Foreskin melanocyte (primary cell): ENCODE measurements at places on chromosomes 5 and 9.

- DNase-seq: no peak
Observed at GRCh38 chr9:133143639-133144141, 20.0 kb downstream of the GBGT1 start.

DNA sequence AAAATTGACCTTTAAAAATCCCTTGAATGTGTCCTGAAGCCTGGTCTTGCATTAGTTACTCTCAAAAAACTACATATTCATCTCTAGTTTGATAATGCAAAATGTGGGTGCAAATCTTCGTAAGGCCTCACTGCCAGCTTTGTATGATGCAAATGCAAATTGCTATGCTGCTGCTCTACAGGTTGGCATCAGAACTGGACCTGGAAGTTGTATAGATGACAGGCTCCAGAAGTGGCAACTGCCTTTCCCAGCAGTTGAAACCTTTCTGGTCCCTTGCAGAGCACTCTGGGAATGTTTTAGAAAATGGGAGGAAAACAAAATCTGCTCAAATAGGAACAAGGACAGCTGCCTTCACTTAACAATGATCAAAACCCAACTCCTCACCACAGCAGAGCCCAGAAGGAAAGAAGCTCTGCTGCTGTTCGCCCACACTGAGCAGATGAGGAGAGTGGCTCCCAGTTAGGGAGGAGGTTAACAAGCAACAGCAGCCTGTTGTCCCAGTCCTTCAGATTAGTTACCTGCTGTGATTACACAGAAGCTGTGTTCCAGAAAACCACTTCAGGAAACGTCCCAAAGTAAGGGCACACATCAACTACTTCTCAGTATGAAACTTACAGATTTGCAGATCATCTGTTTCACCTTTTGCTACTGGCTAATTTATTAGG lies 93.5 kb downstream of the PLPP1 start:
- DNase-seq: no peak

DNA sequence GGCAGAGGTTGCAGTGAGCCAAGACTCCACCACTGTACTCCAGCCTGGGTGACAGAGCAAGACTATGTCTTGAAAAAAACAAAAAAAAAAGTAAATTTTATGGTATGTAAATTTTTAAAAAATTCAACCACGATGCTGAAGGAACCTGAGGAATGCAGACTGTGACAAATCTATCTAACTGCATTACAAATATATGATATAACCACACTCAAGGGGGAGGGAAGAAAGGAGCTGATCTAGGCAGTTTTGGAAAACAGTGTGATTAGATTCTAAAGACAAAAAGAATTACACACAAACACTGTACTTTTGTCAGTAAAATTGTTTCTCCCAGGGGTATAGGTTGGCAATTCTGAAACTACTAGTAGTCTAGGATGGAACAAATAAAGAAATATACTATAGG lies 17.0 kb downstream of the LARS1 start:
- no peak for DNase-seq

DNA sequence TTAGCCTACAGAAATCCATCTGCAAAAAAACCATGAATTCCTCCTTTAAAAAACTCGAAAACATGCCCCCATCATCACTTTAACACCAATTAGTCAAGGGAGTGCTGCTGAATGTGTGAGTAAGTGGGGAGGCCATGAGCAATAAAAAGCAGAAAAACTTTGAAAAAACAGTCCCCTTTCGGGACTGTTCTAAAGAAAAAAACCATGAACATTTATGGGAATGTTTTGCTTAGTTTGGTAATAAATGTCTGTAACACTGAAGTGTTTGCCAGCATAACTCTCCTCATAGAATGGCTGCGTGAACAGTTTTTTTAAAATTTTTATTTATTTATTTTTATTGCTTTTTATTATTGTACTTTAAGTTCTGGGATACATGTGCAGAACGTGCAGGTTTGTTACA lies 99.4 kb upstream of the TARS1 start:
- DNase-seq: no peak

GRCh38 chr9:76289042-76289441 lies 105.2 kb downstream of the RFK start:
- DNase-seq: no peak

GRCh38 chr5:78778538-78778937 lies 130.0 kb upstream of the LHFPL2 start:
- no peak for DNase-seq

DNA sequence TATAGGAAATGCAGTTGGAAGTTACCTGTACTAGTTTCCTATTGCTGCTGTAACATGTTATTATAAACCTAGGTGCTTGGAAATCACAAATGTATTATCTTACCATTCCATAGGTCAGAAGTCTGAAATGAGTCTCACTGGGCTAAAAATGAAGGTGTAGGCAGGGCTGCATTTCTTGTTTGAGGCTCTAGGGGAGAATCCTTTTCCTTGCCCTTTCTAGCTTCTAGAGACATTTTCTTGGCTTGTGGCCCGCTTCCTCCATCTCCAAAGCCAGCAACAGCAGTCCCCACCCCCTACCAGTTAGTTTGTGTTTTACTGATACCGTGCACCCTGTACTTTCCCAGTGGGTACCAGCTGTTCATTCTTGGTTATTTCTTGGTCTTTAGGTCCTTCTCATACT lies 153.3 kb downstream of the SLF1 start:
- DNase-seq: no peak

GRCh38 chr9:78828521-78828920 lies 531.6 kb downstream of the PSAT1 start:
- no peak for DNase-seq

DNA sequence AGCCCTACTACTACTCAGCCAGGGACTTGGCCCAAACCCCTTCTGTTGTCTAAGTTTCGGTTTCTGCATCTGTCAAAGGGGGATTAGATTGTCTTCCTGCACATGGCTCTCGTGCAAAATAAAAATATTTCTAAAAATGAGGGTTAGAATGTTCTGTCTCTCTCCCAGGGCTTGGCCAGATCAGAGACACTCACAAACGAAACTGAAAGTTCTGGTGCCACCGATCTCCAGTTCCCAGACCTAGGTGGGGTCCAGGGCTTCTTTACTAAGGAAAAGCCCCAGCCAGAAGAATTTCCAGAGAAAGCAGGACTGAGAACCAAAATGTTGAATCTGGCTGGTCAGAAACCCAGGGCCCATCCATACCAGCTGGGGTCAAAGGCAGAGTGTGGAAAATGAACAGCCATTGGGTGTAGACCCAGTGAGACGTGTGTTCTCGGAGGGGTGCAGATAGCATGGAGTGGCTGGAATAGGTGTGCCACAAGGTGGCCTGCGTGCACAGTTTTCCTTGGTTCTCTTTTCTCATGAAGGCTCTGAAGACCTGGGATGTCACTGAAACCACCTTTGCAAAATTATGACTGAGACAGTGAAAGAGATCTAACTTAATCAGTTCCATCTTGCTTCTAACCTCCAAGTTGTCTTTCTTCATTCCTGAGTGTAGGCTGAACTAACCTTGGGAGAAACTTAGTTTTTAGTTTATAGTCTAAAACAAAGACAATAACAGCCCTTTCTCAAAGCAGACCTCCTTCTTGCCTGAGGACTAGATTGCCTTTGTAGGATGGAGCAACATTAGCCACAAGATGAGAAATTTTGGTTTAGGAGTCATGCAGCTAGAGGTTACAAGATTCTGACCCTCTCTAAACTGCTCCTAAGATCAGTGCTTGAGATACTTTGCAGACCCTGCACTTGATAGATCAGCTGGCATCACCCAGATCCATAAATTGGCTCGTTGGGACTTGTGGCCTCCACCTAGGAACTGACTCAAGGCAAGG lies 2.3 kb upstream of the SLC23A1 start:
- DNase-seq: no peak

- DNase-seq: no peak
Observed at GRCh38 chr5:157924931-157925729, 66.2 kb upstream of the CLINT1 start.

- no peak for DNase-seq
Observed at GRCh38 chr9:94805051-94805489, 78.6 kb downstream of the AOPEP start.

- DNase-seq: no peak
Observed at GRCh38 chr9:26606756-26607155, 285.8 kb downstream of the CAAP1 start.

- DNase-seq: no peak
Observed at GRCh38 chr9:110936719-110937452, 101.4 kb downstream of the LPAR1 start.

- DNase-seq: no peak
Observed at GRCh38 chr9:89026876-89027275, 35.6 kb downstream of the S1PR3 start.
